ENCODE measurements at places on chromosomes 1 and 21. TPM values are rescaled to one million over a fixed set of nuclear protein-coding genes. Genes with fewer than 3 reads are reported as not detected.

The OR10Z1 gene
- not detected for total RNA-seq

The C1QTNF12 gene
- 8.8 TPM for total RNA-seq

The HPCAL4 gene
- total RNA-seq: under 0.01 TPM

The RHOC gene
- 494 TPM for total RNA-seq

The OR2T33 gene
- not detected for total RNA-seq

The DYNLT4 gene
- not detected for total RNA-seq

The OR2T4 gene
- not detected for total RNA-seq

The GJB5 gene
- total RNA-seq: 95.5 TPM

The MTMR11 gene
- 7.3 TPM for total RNA-seq

The SPATA17 gene
- 1.1 TPM for total RNA-seq

The LINGO4 gene
- total RNA-seq: not detected

The MYOG gene
- total RNA-seq: not detected

The NOTCH2NLA gene
- total RNA-seq: 69.7 TPM

The ATP1B1 gene
- 117 TPM for total RNA-seq

The SMG7 gene
- total RNA-seq: 31.8 TPM

The NEK2 gene
- total RNA-seq: 0.33 TPM
